Activated CD4-positive, alpha-beta T cell treated with anti-CD3 and anti-CD28 coated beads, Interleukin-2, amount 50 U/mL, for 16 hours (primary cell): ENCODE measurements at places on chromosomes 12 and 14.

DNA sequence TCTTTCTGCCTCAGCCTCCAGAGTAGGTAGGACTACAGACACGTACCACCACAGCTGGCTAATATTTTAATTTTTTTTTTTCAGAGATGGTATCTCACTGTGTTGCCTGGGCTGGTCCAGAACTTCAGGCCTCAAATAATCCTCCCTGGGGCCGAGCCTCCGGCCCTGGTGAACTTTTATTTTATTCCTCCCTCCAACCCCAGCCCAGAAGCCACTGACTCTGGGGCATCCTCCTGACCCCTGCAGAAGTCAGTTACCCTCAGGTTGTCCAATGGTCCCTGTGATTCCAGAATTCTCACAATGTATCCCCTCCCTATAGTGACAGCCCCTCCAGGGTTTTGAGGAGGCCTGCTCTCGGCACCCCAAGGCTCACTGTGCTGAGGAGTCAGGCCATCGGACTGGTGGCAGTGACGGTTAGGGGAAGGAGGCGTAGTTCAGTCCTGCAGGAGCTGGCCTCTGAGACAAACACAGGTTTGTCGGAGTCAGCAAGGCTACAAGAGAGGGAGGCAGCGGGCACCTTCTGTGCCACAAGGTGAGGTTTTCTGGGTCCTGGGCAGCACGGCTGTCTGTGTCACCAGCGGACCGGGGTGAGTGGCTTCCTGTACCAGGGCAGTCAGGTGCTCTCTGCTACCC is 19.4 kb upstream of the FIGNL2 start:
- no peak for DNase-seq

GRCh38 chr14:28571636-28572035 is 195.0 kb upstream of the FOXG1 start:
- no peak for DNase-seq

DNA sequence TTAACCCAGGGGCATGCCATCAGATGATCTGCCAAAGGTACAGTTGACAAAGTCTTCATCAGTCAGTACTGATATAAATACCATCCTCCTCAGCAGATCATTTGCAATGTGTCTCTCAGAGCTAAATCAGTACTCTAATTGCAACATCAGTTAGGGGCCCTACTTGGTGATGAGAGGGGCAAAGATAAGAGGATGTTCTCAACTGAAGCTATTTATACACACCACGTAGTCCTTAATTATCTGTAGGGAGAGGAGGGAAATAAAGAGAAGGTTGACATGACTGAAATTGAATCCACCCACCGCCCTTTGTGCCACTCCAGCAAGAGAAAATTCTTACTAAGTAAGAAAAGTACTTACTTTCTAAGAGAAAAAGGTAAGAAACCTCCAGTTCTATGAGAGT is 157.8 kb upstream of the NUDT4 start:
- no peak for DNase-seq

GRCh38 chr12:106285982-106286381 is 16.6 kb upstream of the TCP11L2 start:
- no peak for DNase-seq

GRCh38 chr14:93200553-93200952 is 6.3 kb downstream of the GON7 start:
- no peak for DNase-seq

DNA sequence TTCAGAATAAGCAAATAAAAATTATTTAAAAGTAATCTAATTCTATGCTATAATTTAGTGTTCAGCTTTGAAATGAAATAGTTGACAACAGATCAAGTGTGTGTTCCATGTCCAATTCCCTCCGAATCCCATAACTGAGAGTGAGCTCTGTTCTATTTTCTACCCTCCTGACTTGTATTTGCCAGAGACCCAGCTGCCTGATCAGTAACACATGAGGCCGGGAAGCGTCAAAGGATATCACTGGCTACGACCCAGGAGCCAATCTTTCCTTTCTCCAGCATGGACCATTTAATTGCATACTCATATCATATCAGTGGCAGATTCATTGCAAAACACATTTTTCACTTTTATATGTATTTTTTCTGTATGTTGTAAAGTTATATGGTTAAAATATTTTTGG is 108.8 kb upstream of the TSPAN8 start:
- DNase-seq: no peak

- DNase-seq: no peak
These were observed 64.9 kb upstream of the PCED1B start for GRCh38 chr12:47014474-47014873.

DNA sequence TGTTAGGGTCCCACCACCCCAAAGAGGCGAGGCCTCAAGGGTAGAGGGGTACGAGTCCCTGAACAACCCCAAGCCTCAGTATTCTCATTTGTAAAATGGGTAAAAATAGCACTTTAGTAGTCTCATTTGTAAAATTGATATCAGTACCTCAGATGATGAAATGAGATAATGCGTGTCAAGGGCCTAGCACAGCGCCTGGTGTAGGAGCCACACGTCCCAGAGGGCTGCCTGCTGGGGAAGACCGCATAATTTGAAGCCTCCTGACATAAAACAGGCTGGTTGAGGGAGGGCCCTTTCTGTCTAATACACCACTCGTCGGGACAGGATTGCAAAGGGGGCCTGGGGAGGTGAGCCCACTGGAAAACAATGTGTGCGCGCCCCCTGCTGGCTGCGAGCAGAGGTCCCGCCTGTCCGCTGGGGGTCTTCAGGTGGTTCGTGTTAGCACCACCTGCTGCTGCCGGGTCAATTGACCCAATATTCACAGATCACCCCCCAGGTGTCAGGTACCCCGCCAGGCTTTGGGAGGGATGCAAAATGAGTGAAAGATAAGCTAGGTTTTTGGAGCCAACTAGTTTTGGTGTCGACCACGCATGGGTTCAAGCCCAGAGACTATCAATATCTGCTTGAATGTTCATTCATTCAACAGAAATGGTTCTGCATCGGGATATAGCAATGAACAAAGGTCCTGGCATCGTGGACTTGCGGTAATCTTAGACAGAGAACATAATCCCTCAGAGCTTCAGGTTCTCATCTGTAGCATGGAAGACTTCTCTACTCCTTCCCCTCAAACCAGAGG is 24.7 kb upstream of the IRF2BPL start:
- DNase-seq: peak; percentile 74
